GM04503 (cell line): ENCODE measurements at places on chromosomes 7 and 10.
A peak's percentile ranks its signal among the peaks of the same experiment; 100 is the strongest.

GRCh38 chr7:139850906-139851305, 21.8 kb downstream of the TBXAS1 start:
- no peak for DNase-seq

GRCh38 chr10:77478247-77478961, 159.2 kb downstream of the KCNMA1 start:
- DNase-seq, result peak; percentile 89

GRCh38 chr7:130151591-130152492, 53.4 kb downstream of the TMEM209 start:
- DNase-seq, result no peak

GRCh38 chr10:75705426-75705825, 274.0 kb downstream of the LRMDA start:
- DNase-seq, result no peak

GRCh38 chr10:62707810-62708209, 96.7 kb upstream of the ADO start:
- DNase-seq, result no peak

- DNase-seq, result no peak
Observed at GRCh38 chr7:151383638-151384351, 26.0 kb downstream of the WDR86 start.

DNA sequence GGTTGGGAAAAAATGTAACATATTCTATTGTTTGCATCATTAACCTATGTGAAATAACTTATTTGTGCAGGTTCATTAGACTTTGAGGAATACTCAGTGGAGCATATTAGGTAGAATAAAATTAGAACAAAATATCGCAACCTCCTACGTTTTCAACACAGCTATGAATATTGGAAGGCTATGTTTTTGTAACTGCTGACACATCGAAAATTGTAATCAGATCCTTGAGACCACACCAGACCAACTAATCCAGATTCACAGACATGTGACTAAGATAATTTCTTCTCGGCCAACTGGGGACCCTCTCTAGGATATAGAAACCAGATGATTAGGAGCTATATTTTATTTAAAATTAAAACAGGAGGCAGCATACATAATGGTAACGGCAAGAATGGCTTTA, 77.5 kb upstream of the VWC2 start:
- no peak for DNase-seq

GRCh38 chr7:121547544-121548092, 151.5 kb upstream of the FAM3C start:
- DNase-seq, result no peak

DNA sequence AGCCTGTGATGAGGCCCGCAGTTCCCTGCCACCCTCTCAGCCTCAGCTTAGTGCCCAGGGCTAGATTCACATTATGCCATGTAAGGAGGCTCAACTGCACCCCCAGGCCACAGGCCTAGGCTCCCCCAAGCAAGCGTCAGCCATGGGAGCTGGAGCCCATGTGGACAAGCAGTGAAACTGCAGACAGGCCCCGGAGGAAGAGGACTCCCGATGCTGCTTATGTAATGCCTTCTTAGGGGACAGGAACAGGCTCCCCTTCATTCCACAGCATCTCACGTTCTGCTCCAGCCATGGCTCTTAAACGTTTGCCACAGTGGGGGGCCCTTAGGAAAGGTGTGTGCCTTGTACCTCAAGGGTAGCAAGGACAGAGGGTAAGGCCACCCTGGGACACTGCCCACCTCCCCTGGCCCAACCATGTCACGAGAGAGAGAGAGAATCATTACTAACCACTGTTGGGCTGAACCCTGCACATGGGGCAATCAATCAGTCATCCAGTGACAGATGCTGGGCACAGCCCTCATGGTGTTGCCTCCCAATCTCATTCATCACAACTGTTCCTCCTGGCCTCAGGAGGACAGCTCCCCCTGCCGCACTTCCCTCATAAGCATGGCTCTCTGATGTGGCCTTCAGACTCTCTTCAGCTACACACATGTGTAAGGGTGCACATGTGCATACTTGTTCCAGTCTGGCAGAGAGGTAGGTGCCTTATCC, 263.0 kb downstream of the GRID1 start:
- DNase-seq, result no peak

GRCh38 chr10:110817614-110818013, 54.1 kb upstream of the PDCD4 start:
- no peak for DNase-seq

GRCh38 chr10:129968020-129968852, 4.2 kb upstream of the EBF3 start:
- no peak for DNase-seq
